ENCODE measurements at places on chromosomes 4 and X. TPM values are rescaled to one million over a fixed set of nuclear protein-coding genes. Genes with fewer than 3 reads are reported as not detected.

Gene ASB5
- polyA plus RNA-seq, result 0.24 TPM

Gene TMEM131L
- polyA plus RNA-seq, result 0.22 TPM

Gene FAM184B
- polyA plus RNA-seq, result 0.03 TPM

GRCh38 chr4:2436301-2436700 is 17.5 kb downstream of the CFAP99 start:
- peak; percentile 48 for DNase-seq
- no peak overlapping the region for H3K4me3 ChIP-seq
- H3K36me3 ChIP-seq, result no peaks in the 10 kb centered on the region
- H3K27me3 ChIP-seq, result no peaks in the 10 kb centered on the region
- no peak overlapping the region for H3K27ac ChIP-seq
- H3K4me1 ChIP-seq, result peaks cover under 1% of the 10 kb centered on the region

DNA sequence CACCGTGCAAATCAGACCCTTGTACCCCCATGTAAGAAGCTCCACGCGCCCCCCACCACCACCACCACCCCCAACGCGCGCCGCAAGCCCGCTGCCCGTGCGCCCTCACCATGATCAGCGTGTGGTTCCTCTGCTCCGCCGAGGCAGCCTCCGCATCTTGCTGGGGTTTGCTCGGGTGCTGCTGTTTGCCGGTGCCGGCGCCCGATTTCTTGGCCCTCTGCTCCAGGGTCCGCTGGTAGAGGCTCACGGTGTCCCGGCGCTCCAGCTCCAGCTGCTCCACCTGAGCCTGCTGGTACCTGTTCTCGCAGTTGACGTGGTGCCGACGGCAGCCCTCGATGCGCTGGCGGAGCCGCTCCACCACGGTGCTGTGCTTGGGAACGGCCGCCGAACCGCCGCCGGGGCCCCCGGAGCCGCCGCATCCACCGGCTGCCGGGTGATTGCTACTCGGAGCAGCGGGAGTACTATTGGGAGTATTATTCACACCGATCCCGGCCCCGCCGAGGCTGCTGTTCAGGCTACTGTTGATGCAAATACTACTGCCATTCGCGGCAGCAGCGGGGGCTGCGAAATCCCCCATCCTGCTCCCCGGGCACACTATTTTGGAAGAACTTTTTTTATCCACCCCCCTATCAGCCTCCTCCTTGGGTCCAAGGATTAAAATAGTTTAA is 1.1 kb downstream of the MAML3 start:
- H3K36me3 ChIP-seq, result no peaks in the 10 kb centered on the region
- no peaks in the 10 kb centered on the region for H3K27me3 ChIP-seq
- H3K4me3 ChIP-seq, result peak overlapping the region; percentile 79

DNA sequence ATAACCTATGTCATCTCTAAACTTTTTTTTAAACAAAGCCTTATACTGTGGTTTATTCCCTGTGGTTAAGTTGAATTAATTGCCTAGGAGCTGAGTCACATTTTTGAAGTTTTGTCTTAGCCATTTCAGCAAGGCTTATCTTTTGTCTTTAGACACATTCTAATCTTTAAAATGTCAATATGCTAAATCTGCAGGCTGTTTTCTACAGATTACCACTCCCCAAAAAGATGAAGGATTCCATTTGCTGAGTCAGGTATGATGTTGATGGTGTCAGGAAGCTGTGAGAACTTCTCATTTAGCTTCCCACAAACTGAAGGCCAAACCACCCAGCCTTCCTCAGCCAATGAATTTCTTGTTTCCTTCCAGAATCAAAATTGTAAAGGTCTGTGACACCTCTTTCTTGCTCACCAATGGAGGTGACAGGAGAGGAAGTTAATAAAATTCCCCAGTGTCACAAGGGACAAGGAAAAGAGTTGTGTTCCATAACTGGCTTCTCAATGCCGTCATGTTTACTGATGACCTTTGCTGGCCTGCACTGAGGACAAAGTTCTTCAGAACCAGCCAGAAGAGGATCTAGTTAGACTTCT is 3.7 kb upstream of the CXCL6 start:
- no peak for DNase-seq
- peaks cover 13% of the 10 kb centered on the region for H3K27me3 ChIP-seq
- H3K27ac ChIP-seq, result no peak overlapping the region
- H3K4me1 ChIP-seq, result no peaks in the 10 kb centered on the region
- H3K4me3 ChIP-seq, result no peak overlapping the region

Gene EMCN
- 7.0 TPM for polyA plus RNA-seq

- H3K4me1 ChIP-seq, result no peaks in the 10 kb centered on the region
- H3K27ac ChIP-seq, result no peak overlapping the region
- H3K27me3 ChIP-seq, result no peaks in the 10 kb centered on the region
- H3K4me3 ChIP-seq, result no peak overlapping the region
- DNase-seq, result no peak
- H3K36me3 ChIP-seq, result no peaks in the 10 kb centered on the region
Observed at GRCh38 chr4:73979407-73979957, 2.3 kb downstream of the PF4 start.

Gene GAB3
- polyA plus RNA-seq, result 1.1 TPM

- no peaks in the 10 kb centered on the region for H3K4me1 ChIP-seq
- H3K27ac ChIP-seq, result no peak overlapping the region
- no peaks in the 10 kb centered on the region for H3K27me3 ChIP-seq
- peak; percentile 43 for DNase-seq
Observed at GRCh38 chr4:123856689-123857545, 460.3 kb downstream of the SPRY1 start.

- no peaks in the 10 kb centered on the region for H3K4me1 ChIP-seq
- H3K4me3 ChIP-seq, result no peak overlapping the region
- H3K27me3 ChIP-seq, result no peaks in the 10 kb centered on the region
- H3K27ac ChIP-seq, result no peak overlapping the region
- no peaks in the 10 kb centered on the region for H3K36me3 ChIP-seq
- no peak for DNase-seq
Observed at GRCh38 chr4:135177321-135177720, 975.7 kb upstream of the PABPC4L start.

Gene NMU
- polyA plus RNA-seq, result not detected

DNA sequence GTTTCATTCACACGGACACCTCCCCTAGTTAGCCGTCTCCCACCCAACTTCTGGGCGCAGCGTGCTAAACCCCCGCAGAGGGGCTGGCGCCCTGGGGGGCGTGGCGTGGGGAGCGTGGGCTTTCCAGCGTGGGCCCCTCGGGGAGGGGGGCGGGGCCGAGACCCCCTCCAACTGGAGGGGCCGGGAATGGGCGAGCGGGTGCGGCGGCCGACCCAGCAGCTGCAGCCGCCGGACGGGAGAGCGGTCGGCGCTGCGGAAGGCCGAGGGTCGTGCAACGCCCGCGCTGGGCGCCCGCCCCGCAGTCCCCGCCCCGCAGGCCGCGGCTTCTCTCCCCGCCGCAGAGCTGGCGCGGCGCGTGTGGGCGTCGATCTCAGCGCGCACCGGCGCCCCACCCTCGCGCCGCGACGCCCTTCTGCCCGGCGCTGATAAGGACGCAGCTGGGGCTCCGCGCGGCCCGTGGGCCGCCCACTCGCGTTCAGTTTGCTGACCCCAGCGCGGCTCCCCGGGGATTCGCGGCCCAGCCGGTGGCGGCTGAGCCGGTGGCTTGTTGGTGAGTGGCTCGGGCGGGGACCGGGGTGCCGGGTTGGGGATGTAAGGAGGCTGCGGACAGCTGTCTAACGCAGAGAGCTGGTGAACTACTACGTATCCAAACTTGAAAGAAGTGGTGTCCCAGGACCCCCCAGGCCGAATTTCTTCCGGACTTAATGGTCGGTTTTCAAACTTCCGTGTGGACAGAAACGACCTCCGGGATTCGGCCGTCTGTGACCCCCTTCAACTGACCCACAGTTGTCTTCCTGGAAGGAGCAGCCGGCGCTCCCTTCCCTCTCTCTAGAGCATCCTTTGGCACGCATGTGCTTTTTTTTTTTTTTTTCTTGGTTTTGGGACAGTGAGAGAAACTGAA is 1.5 kb downstream of the FHDC1 start:
- peak; percentile 85 for DNase-seq
- no peaks in the 10 kb centered on the region for H3K36me3 ChIP-seq
- H3K4me1 ChIP-seq, result no peaks in the 10 kb centered on the region

- no peaks in the 10 kb centered on the region for H3K36me3 ChIP-seq
- no peaks in the 10 kb centered on the region for H3K27me3 ChIP-seq
- H3K4me1 ChIP-seq, result no peaks in the 10 kb centered on the region
- H3K4me3 ChIP-seq, result no peak overlapping the region
- no peak overlapping the region for H3K27ac ChIP-seq
- no peak for DNase-seq
Observed at GRCh38 chr4:110854021-110854678, 231.3 kb upstream of the PITX2 start.

GRCh38 chr4:100348473-100348872 is 158.2 kb upstream of the DDIT4L start:
- no peaks in the 10 kb centered on the region for H3K27me3 ChIP-seq
- no peaks in the 10 kb centered on the region for H3K4me1 ChIP-seq
- H3K27ac ChIP-seq, result no peak overlapping the region
- no peak overlapping the region for H3K4me3 ChIP-seq
- H3K36me3 ChIP-seq, result no peaks in the 10 kb centered on the region
- no peak for DNase-seq

DNA sequence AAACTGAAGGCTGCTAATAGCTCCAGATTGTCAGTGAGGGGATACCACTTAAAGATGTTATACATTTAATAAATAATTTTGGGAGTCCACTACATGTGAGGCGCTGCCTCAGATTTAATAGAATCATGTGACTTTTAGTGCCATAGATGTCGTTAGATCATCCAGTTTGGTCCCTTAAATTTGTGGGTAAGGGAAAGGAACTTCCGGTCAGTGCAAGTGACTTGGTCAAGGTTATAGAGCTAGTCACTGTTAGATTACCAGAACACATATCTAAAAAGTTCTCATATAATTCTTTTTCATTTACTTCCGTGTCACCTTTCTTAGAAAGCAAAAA is 529 bp upstream of the UBA6 start:
- peaks cover 7% of the 10 kb centered on the region for H3K4me1 ChIP-seq
- peak overlapping the region; percentile 78 for H3K4me3 ChIP-seq
- no peak for DNase-seq
- no peaks in the 10 kb centered on the region for H3K27me3 ChIP-seq

GRCh38 chr4:159021597-159022385 is 81.1 kb upstream of the RAPGEF2 start:
- H3K36me3 ChIP-seq, result no peaks in the 10 kb centered on the region
- no peaks in the 10 kb centered on the region for H3K4me1 ChIP-seq
- H3K27ac ChIP-seq, result no peak overlapping the region
- no peak for DNase-seq
- no peak overlapping the region for H3K4me3 ChIP-seq
- H3K27me3 ChIP-seq, result no peaks in the 10 kb centered on the region

Gene GUCY1B1
- 0.81 TPM for polyA plus RNA-seq

GRCh38 chr4:176259330-176260090 is 9.5 kb downstream of the ASB5 start:
- H3K27me3 ChIP-seq, result no peaks in the 10 kb centered on the region
- no peak overlapping the region for H3K4me3 ChIP-seq
- no peak for DNase-seq
- H3K27ac ChIP-seq, result no peak overlapping the region

GRCh38 chr4:67456577-67457196 is 88.6 kb downstream of the CENPC start:
- no peak overlapping the region for H3K4me3 ChIP-seq
- H3K36me3 ChIP-seq, result peaks cover 4% of the 10 kb centered on the region
- no peaks in the 10 kb centered on the region for H3K27me3 ChIP-seq

Gene FRAS1
- not detected for polyA plus RNA-seq

DNA sequence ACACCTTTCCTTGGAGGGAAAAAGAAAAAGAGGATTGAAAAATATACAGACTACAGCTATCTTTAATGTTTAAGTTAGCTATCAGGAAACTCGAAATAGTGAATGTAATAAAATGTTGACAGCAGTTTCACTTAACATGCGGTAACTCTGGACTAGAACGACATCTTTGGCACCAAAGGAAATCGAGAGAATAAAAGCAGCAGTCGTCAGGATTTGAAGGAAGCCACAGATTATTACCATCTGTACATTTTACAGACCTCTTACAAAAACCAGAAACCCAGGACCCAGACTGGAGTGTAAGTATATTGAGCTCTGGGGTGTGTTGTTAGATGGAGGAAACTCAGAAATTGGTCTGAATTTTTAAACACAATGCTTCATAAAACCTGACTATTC is 51.6 kb upstream of the STOX2 start:
- DNase-seq, result no peak
- no peak overlapping the region for H3K27ac ChIP-seq
- H3K36me3 ChIP-seq, result no peaks in the 10 kb centered on the region
- no peak overlapping the region for H3K4me3 ChIP-seq

GRCh38 chrX:7170898-7171297 is 22.9 kb upstream of the PUDP start:
- peak; percentile 4 for DNase-seq
- no peaks in the 10 kb centered on the region for H3K27me3 ChIP-seq
- H3K27ac ChIP-seq, result no peak overlapping the region
- no peaks in the 10 kb centered on the region for H3K36me3 ChIP-seq
- H3K4me1 ChIP-seq, result no peaks in the 10 kb centered on the region

DNA sequence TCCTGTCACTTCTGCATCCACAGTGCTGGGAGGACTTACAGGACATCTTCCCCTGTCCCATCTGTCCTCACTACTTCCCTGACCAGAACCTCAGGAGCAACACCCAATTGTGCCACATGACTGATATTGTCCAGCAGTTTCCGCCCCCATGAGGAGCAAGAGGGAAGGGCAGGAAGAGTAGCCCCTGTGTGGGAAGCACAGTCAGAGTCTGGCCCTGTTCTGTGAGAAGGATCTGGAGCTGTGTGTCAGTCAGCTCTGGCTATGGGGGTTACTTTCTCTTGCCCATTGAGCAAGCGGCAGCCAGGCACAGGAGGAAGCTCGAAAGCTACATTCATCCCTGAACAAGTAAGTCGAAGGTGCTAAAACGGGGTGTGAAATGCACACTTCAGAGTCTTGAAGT is 14.8 kb upstream of the TRIM60 start:
- H3K27ac ChIP-seq, result no peak overlapping the region
- no peaks in the 10 kb centered on the region for H3K36me3 ChIP-seq
- no peaks in the 10 kb centered on the region for H3K4me1 ChIP-seq
- no peak for DNase-seq

Gene LRP2BP
- 0.21 TPM for polyA plus RNA-seq

DNA sequence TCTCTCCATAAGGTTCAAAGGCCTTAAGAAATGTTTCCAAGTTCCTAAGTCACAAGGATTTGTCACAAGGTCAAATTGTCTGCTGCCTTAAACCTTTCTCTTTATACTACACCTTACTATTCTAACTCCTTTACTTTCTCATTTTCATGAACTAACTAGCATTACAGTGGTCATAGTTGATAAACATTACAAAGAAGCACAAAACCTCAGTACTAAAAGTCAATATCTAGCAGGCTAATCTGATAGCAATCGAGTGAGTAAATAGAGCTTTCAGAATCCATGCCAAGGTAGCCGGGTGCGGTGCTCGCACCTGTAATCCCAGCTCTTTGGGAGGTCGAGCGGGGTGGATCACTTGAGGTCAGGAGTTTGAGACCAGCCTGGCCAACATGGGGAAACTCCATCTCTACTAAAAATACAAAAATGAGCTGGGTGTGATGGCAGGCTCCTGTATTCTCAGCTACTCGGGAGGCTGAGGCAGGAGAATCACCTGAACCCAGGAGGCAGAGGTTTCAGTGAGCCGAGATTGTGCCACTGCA is 510.0 kb downstream of the GBA3 start:
- DNase-seq, result no peak
- H3K36me3 ChIP-seq, result no peaks in the 10 kb centered on the region
- H3K27ac ChIP-seq, result no peak overlapping the region
- no peaks in the 10 kb centered on the region for H3K4me1 ChIP-seq
- no peak overlapping the region for H3K4me3 ChIP-seq
- H3K27me3 ChIP-seq, result no peaks in the 10 kb centered on the region

GRCh38 chrX:40504801-40505605 is 75.8 kb upstream of the ATP6AP2 start:
- no peaks in the 10 kb centered on the region for H3K4me1 ChIP-seq
- H3K27me3 ChIP-seq, result no peaks in the 10 kb centered on the region
- no peaks in the 10 kb centered on the region for H3K36me3 ChIP-seq
- no peak overlapping the region for H3K27ac ChIP-seq
- DNase-seq, result no peak

All from small intestine (tissue), 16 donors.